Activated naive CD8-positive, alpha-beta T cell treated with anti-CD3 and anti-CD28 coated beads, Interleukin-2, amount 10 ng/mL, durations not matched to agents 7 days and 5 days (primary cell): ENCODE measurements at places on chromosomes 1 and 21.

GRCh38 chr1:26094677-26095383 is 16.8 kb upstream of the PDIK1L start:
- no peak for DNase-seq

GRCh38 chr1:3478187-3478586 is 23.7 kb downstream of the ARHGEF16 start:
- DNase-seq = no peak

GRCh38 chr1:60510162-60510561 is 436.6 kb upstream of the C1orf87 start:
- no peak for DNase-seq

GRCh38 chr1:177246710-177247580 is 76.2 kb downstream of the BRINP2 start:
- DNase-seq = no peak

DNA sequence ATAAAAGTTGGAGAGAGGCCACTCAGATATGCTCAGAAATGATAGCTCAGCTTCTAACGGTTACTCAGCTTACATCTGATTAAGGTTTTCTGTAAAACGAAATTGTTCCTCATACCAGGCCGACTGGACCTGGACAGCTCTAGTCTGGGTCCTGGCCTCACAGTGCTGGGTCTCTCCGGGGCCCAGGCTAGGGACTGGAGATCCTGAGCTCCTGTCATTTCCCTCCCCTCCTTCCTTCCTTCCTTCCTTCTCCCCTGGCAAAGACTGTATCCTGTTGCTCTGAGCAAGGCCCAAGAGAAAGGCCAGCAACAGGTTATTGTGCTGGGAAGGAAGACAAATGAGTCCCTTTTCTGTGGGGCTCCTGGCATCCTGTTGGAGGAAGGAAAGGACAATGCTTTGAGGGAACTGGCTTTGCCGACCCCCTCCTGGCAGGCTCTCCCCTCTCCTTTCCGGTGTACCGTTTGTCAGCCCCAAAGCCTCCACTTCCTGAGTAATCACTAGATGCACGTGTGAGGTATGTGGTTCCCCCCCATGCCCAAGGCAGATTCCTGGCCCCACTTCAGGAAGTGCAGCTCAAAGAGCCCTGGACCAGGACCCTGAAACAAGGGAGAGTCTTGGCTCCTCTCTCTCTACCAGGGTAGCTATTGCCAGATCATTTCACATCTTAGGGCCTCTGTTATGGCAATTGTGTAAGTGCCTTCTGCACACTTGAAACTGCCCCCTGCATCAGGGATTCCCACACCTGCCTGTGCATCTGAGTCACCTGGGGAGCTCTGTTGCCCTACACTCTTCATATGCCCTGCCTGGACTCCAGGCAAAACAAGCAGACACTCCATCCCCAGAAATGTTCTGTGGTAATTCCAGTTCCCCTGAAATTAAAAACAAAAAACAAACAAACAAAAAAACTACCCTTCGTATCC is 212.7 kb upstream of the FGGY start:
- no peak for DNase-seq

- DNase-seq = peak; percentile 49
These were observed 18.1 kb upstream of the MYSM1 start for GRCh38 chr1:58717979-58718378.

DNA sequence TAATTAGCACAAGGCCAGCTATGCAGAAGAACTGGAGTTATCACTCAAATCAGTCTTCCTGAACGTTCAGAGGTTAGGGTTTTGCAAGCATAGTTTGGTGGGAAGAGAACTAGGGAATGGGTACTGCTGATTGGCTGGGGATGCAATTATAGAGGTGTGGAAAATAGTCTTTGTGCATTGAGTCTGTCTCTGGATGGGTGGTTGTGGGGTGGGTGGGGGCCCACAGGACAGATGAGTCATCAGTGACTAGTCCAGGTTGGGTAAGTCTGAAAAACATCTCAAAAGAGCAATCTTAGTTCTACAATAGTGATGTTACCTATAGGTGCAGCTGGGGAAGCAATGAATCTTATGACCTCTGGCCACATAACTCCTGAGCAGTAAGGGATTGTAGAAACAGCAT is 89.7 kb upstream of the HMCN1 start:
- no peak for DNase-seq

- DNase-seq = peak; percentile 66
These were observed 7.4 kb downstream of the GJC2 start for GRCh38 chr1:228156941-228157728.

DNA sequence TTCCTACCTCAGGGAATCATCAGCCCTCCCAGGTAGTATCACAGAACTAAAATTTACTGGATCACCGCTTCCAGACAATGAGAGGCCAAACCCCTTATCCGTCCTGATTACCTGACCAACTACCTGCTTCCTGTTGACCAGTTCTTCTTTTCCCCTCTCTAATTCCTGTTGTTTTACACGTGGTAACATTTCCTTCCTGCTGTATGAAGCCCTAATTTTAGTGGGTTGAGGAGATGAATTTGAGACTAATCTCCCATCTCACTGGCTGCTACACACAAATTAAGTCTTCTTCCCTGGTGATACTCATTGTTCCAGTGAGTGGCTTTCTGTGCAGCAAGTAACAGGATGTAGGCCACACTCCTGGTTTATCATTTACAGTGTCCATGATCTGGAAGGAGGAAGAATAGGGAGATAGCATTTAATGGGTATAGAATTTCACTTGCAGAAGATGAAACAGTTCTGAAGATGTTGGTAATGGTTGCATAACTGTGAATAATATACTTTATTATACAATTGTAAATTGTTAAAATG is 2112.9 kb downstream of the NCAM2 start:
- no peak for DNase-seq

DNA sequence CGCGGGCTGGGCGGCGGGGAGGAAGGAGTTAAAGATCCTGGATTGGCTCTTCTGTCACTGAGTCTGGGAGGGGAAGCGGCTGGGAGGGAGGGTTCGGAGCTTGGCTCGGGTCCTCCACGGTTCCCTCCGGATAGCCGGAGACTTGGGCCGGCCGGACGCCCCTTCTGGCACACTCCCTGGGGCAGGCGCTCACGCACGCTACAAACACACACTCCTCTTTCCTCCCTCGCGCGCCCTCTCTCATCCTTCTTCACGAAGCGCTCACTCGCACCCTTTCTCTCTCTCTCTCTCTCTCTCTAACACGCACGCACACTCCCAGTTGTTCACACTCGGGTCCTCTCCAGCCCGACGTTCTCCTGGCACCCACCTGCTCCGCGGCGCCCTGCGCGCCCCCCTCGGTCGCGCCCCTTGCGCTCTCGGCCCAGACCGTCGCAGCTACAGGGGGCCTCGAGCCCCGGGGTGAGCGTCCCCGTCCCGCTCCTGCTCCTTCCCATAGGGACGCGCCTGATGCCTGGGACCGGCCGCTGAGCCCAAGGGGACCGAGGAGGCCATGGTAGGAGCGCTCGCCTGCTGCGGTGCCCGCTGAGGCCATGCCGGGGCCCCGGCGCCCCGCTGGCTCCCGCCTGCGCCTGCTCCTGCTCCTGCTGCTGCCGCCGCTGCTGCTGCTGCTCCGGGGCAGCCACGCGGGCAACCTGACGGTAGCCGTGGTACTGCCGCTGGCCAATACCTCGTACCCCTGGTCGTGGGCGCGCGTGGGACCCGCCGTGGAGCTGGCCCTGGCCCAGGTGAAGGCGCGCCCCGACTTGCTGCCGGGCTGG is at the start of gene NPR1:
Gene NPR1, plus strand, starts transcription at position 170 of the 818 bp plus-strand sequence. Its CDS starts 421 bp downstream, at position 591.
- DNase-seq = peak; percentile 50

GRCh38 chr1:110525249-110525595 is 6.2 kb upstream of the KCNA10 start:
- no peak for DNase-seq

DNA sequence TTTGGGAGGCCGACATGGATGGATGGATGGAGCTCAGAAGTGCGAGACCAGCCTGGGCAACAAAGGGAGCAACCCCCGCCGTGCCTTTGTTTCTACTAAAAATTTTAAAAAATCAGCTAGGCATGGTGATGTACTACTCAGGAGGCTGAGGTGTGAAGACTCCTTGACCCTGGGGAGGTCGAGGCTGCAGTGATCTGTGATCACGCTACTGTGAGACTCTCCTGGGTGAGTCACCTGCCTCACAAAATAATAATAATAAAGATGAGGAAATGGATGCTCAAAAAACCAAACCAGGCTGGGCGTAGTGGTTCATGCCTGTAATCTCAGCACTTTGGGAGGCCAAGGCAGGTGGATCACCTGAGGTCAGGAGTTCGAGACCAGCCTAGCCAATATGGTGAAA is 19.2 kb downstream of the DSTYK start:
- no peak for DNase-seq

- no peak for DNase-seq
These were observed 449.0 kb upstream of the RGS18 start for GRCh38 chr1:191709215-191709614.

GRCh38 chr1:81512252-81513003 is 288.3 kb upstream of the ADGRL2 start:
- DNase-seq = no peak

DNA sequence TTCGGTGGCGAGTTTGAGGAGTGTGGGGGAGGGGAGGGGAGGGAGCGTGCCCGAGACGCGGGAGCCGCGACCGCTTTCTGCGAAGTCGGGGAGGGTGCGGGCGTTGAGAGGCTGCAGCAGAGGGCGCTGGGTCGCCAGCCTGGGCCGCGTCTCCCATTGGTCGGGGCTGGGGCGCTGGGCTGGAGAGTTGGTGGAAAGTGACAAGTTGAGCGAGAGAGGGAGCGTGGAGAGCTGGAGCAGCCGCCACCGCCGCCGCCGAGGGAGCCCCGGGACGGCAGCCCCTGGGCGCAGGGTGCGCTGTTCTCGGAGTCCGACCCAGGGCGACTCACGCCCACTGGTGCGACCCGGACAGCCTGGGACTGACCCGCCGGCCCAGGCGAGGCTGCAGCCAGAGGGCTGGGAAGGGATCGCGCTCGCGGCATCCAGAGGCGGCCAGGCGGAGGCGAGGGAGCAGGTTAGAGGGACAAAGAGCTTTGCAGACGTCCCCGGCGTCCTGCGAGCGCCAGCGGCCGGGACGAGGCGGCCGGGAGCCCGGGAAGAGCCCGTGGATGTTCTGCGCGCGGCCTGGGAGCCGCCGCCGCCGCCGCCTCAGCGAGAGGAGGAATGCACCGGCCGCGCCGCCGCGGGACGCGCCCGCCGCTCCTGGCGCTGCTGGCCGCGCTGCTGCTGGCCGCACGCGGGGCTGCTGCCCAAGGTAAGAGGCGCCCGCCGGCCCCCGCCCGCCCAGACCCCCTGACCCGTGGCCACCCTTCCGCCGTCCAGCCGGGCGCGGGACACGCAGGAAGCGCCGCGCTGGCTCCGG is at the start of gene ROR1:
Gene ROR1, plus strand, starts transcription at position 203 of the 802 bp plus-strand sequence.
- peak; percentile 67 for DNase-seq

GRCh38 chr21:27565364-27565763 is 598.5 kb upstream of the ADAMTS5 start:
- no peak for DNase-seq

DNA sequence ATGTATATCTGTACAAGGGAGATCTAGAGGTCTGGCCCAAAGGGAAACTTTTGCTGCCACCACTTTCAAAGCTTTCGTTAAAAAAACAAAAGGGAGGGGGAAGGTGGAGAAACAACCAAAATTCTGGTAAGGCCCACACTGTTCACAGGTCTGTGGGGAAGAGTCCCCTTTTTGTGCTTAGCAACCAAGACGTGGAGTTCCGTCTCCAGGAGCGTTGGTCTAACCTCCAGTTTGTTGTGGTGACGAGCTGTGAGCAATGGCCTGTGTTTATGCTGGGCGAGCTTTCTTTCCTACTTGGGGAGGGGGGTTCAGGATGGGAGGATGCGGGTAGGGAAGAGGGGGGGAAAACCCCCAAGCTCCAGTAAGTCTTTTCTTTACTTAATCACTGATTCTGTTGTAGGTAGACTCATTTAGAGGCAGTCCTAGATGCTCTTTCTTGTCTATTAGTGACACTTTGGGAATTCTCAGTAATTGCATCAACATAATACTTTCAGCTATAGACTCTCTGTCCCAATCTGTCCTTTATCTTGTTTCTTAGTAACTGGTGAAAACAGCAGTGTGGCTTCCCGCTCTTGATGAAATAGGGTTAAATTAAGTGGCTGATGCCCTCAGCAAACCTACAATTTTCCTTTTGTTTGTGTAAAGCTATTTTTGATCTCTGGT is 1.5 kb downstream of the HIPK1 start:
- peak; percentile 60 for DNase-seq

DNA sequence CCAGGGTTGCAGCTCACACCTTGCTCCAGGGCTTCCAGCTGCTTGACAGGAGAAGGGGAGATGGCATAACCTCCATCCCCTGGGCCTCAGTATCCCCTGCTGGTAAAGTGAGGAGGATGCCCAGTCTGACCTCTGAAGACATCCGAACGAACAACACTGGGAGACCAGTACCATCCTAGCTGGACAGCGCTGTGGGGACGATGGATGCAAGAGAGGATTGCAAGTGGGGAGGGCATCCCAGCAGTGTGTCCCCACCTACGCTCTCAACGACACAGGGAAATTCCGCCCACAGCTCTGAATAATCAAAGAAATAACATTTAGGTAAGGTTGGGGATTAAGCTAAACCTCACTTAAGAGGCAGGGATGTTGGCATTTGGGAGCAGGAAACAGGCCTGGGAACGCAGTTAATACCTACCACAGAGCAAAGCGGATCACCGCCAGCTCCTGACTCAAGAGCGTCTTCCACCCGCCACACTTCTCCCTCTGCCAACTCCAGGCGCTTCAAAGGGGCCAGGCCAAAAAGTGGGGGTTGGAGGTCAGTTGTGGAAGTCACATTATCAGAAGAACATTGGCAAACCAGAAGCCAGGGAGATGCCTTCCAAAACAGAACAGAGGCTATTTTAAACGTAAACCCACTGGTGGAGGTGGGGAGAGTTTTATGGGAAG is 47.6 kb downstream of the SSBP3 start:
- no peak for DNase-seq

GRCh38 chr1:42109600-42109999 is 43.6 kb upstream of the GUCA2B start:
- DNase-seq = no peak

DNA sequence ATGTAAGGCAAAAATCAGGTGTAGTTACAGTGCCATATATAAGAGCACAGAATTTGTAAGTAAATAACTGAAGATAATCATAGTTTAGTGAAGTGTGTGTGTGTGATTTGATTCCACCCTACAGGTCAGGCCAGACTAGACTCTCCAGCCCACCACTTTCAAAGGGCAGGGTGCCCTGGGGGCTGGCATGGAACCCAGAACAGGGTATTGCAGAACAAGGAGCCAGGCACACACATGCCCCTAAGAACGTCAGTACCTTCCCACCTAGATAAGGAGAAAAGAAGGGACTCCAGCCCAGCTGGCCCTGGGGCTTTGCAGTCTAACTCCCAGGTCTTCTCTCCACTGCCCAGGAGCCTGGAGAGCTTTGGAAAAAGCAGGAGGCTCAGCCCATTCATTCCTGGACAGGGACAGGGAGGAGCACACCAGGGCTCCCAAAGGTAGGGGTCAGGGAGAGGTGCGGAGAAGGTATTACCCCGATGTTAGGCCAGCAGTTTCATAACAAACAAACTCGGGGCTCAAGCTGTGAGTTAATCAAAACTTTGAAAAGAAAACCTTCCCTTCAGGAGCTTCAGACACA is 149.7 kb upstream of the VANGL1 start:
- no peak for DNase-seq

DNA sequence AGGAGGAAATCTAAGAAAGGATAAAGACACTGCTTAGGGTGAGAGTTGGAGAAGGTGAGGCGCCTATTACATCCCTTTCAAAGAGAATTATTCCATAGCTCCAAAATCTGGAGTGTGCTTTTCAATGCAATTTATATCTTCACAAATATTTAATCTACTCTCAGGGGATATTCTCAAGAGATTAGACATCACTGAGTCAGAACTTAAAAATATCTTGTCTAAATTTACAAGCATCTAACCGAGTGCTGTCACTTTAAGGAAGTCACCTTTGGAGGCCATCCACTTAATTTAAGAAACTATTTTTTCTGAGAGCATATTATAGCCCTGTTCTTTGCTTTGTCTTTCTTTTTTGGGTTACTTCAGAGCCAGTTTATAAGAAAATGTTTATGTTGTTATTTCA is 134.6 kb downstream of the TNFSF18 start:
- no peak for DNase-seq

GRCh38 chr1:36100376-36100775 is 11.7 kb downstream of the ADPRS start:
- DNase-seq = no peak
